Choroid plexus epithelial cell (primary cell): ENCODE measurements at places on chromosomes 3 and 15.

DNA sequence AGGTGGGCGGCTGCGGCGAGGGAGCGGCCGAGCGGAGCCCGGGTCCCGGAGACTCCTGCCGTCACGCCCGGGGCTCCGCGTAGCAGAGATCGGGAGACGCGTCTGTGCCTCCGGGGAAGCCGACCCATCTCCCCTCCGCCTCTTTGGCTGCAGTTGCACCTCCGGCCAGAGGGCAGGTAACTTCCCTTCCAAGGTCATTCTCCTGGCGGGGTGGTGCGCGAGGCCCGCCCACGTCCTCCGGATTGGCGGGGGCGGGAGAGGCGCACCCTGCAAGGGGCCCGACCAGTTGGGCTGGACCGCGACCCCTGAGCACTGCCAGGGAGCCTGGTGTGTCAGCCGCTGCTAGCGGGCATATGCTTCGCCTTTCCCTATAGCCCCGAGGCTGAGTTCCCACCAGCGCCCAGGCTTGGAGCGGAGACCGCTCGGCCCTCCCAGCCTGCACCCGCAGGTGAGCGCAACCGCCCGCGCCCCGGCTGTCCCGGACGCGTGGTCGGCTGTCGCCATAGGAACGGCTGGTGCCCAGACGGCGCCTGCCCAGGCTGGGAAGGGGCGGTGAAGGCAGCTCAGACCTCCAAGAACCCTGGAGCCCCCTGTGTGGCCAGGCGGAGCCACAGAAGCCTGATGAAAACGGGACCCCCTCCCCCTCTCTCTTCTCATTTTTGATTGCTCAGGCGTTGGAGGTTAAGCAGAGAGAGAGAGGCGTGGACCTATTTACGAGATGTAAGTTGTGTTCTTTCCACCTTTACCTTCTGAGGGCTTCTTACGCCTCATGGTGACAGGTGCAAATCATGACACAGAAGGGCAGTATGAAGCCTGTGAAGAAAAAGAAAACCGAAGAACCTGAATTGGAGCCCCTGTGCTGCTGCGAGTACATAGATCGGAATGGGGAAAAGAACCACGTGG, 453 bp downstream of the ZDHHC23 start:
- no peak for DNase-seq

DNA sequence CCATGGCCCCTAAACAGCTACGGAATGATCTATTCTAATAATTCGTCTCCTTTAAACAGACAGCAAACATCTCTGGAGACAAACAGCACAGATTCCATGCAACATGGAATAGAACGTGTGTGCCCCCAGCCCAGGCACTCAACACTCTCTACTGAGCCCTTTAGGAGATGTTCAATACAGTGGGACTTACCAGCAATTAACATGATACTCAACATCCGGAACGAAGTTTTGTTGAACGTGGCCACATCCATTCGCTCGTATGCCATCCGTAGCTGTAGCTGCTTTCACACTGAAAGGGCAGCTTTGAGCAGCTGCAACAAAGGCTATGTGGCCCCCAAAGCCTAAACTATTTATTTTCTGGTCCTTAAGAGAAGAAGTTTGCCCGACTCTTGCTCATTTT, 3.5 kb downstream of the ADAMTS17 start:
- DNase-seq = no peak

GRCh38 chr15:51093839-51094605, 684 bp downstream of the TNFAIP8L3 start:
- peak; percentile 47 for DNase-seq

DNA sequence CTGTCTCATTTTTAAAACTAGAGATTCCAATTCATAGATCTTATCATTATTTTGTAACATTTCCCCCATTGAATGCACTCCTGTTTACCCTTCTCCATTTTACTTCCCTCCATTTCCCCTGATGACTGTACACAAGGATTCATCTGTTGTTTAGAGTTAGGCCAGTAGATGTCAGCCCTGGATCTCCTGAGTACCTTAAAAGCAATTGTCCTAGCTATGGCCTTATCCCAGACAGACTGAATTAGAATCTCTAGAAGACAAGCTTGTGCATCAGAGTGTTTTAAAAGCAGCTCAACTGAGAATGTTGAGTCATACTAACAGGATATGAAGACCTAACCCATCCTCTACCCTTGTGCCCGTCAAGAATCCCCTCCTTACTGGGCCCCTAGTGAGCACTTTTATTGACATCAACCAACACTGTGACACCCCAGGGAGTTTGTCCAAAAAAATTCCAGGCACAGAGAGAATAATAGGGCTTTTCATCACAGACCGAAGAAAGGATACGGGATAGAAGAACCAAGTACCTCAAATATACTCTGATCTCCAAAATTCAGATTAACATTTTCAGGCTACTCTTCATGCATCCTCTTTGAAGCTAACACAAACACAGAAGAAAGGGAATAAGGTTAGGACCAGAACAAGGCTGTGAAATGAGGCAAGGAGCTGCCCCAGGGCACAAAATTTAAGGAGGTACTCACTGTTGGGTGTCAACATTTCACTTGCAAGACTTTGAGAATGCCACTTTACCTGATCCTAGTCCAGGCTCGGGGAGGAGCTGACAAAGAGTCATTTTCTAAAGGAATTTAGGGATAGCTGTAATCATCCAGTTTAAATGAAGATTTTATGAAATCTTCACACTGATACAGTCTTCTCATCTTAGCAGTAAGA, 17.1 kb downstream of the ZBED2 start:
- peak; percentile 90 for DNase-seq

DNA sequence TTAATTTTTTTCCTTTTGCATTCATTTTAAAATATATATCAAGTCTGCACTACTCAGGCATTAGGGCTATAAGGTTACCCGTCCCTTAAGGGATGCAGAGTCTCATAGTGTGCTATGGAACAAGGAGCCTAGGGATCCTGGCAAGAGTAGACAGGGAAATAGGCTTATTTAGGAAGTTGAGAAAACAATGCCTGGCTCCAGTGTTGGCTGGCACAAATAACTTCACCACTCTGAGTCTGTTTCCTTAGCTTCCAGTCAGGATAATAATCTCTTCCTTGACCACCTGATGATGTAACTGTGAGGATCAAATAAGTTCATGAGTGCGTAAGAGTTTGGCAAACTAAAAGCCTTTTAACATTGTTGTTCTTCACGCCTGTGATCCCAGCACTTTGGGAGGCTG, 540.8 kb upstream of the IL12A start:
- DNase-seq = no peak

DNA sequence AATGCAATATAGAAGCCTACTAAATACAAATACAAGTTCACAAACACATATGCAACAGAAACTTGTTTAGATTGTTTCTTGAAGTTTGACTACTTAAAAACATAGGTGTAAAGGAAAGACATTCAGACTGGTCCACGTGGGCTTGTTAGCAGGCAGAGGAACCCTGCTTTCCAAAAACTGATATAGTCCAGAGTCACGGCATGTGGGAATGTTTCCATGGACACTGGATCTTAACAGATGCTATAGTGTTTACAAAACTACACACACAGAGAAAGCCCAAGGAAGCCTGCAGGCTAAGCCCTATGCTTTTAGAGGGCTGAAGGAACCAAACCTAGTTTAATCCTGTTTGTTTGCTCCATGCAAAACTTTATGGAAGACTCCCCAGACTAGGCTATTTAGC, 45.2 kb upstream of the LRRC58 start:
- DNase-seq = no peak

- peak; percentile 24 for DNase-seq
Measured at GRCh38 chr3:82030916-82031315, 269.5 kb upstream of the GBE1 start.

DNA sequence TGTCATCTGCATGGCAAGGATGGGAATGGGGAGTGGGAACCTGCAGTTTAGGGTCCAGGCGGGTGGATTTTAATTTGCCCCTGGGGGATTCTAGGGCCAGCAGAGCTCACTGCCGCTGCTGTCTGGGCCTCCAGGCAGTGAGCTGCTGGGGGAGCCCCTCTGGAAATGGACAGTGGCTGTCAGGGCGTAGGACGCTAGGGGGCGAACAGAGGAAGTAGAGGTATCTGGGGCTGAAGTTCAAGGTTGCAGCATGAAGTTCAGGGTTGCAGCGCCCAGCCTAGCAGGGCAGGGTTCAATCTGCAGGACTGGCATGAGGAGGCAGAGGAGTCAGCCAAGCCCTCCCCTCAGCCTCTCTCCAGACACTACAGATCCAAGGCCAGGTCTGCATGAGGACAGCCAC, 49.5 kb downstream of the APBA2 start:
- peak; percentile 21 for DNase-seq

GRCh38 chr15:67521783-67522568, 1.0 kb downstream of the C15orf61 start:
- DNase-seq = peak; percentile 43

- peak; percentile 0 for DNase-seq
Measured at GRCh38 chr15:93179700-93180102, 90.7 kb upstream of the RGMA start.

DNA sequence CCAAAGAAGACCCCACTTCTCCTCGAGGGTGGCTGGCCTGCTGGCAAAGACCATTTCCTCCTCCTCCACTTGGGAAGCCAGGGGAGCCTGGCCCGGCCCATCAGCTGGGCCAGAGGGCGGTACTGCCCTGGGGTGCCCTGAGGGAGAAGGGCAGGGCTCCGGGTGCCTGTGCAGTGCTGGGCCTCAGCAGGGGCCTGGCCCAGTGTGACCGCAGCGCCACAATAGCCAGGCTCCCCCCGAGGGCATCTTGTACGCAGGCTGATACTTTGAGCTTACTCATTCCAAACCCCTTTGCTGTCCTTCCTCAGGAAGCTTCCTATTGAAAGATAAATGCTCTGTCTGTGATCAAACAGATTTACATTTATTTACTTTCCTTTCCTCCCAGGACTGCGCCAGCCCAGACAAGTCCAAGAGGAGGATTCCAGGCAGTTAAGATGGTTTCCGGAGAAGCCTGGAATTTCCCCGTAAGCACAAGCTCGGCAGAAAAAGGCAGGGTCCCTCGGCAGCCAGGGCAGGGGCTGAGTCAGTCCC, 240.1 kb downstream of the XXYLT1 start:
- DNase-seq = peak; percentile 58

DNA sequence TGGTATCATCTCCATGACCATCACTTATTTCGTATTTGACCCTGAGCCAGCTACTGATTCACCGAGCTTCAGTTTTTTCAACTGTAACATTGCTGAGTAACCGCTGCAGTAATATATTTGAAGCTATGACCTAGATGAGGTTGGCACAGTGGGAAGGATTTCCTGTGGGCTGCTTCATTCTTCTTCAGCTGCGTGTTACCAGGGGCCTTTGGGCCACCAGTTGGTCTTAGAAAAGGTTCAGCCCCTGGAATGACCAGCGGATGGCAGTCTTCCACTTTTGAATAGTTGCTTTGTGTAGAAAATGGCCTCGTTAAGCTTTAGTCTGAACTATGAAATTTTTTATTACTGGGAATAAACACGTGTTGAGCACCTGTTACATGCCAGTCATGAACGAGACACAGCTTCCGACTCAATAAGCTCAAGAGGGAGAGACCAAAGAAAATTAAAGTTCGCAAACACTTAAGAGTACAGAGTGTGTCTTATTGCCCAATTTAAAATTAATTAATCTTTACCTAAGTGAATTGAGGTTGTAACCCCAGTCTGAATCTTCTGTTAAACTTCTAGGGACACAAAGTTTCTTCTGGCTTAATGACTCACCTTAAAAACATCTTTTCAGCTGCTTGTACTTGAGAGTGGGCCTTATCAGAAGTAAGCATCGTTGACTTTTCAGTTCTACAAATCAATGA, 57.6 kb upstream of the NR2E3 start:
- peak; percentile 98 for DNase-seq

- no peak for DNase-seq
Measured at GRCh38 chr15:58039079-58040035, 26.2 kb downstream of the ALDH1A2 start.

- no peak for DNase-seq
Measured at GRCh38 chr15:69138963-69139362, 21.5 kb upstream of the GLCE start.

GRCh38 chr3:15453991-15454625, 26.7 kb downstream of the EAF1 start:
- no peak for DNase-seq

DNA sequence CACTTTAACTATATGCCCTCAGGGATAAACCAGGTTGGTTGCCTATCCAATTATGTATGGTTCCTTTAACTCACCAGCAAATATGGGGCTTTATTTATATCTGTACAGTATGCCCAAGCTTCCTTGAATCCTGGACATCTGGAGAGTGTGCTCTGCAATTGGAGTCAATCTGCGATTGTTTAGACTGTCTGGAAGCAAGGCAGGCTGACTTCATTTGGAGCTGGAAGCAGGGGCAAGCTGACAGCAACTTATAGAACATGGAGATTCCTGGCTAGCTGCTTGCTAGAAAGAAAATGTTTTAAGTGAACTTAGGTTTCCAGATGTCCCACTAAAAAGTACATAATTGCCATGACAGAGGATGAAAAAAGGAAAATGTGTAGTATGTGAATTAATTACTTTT, 63.7 kb upstream of the TPRG1 start:
- DNase-seq = no peak
